ENCODE measurements at places on chromosomes 2 and 18. TPM values are rescaled to one million over a fixed set of nuclear protein-coding genes. Genes with fewer than 3 reads are reported as not detected.

The SERPINB13 gene
- total RNA-seq = not detected

The PRKAG3 gene
- total RNA-seq = not detected

The IL1R1 gene
- 0.31 TPM for total RNA-seq

The TCF7L1 gene
- 3.4 TPM for total RNA-seq

The COLEC12 gene
- 5.0 TPM for total RNA-seq

The MEP1B gene
- not detected for total RNA-seq

The ABCG5 gene
- total RNA-seq = not detected

The UGT1A10 gene
- total RNA-seq = not detected

The HOXD13 gene
- not detected for total RNA-seq

The SNORC gene
- total RNA-seq = 2.8 TPM

The DLGAP1 gene
- 277 TPM for total RNA-seq

The PAX8 gene
- 0.31 TPM for total RNA-seq

The RESP18 gene
- not detected for total RNA-seq

The MAP3K2 gene
- 58.8 TPM for total RNA-seq

All from parietal lobe (tissue), 2 donors.